Stimulated activated CD8-positive, alpha-beta memory T cell treated with anti-CD3 and anti-CD28 coated beads, Interleukin-7, amount 100 ng/mL, for 48 hours (primary cell): ENCODE measurements at places on chromosomes 5 and 9.

GRCh38 chr5:160259341-160259740 lies 30.0 kb downstream of the FABP6 start:
- no peak for DNase-seq

DNA sequence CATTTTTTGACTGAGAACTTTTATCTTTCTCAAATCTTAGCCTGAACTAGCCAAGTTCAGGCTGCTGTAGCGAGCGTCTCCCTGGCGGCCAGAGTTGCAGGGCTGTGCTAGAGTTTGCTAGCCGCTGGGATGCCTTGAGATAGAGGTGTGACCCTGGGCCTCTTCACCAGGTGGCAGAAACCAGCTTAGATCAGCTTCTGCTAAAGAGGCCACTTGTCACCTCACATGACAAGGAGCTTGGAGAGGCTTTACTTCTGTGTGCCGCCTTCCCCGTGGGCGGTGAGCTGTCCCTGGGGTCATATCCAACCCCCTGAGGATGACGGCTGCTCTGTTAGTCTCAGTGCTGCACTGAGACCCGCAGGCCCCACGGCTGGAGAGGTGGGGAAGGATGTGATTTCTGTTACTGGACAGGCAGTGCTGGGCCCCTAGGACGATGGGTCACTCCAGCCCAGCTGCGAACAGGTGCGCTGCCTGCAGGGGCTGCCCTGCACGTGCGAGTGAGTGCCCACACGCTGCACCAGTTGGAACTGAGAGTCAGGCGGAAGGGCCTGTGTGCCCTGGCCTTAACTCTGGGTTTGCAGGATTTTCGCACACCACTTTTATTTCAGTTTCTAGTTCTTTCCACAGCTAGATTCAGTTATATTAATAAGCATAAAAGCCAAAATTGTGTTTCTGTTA lies 63.8 kb downstream of the EHMT1 start:
- no peak for DNase-seq

DNA sequence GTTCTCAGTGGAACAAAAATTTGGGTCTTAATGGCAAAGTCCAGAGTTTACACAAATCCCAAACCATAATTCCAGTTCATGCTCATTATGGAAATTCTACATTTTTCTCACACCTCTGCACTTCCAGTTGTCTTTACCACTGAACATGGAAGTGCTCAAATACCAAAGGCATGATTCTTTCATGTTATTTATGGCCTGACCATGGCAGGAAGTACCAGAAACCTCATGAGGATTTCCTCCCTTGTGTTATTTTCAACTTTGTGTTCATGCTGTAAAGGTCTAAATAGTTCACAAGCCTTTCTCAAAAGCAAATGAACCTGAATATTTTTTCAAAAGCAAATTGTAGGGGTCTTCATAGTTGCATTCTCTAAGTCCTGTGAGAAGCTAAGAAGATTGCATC lies 82.0 kb upstream of the ITGA1 start:
- no peak for DNase-seq

GRCh38 chr5:172666251-172666650 lies 25.2 kb downstream of the NEURL1B start:
- no peak for DNase-seq

- DNase-seq, result no peak
Measured at GRCh38 chr5:112549127-112549526, 130.1 kb upstream of the EPB41L4A start.

- peak; percentile 54 for DNase-seq
Measured at GRCh38 chr5:154467655-154468354, 10.2 kb downstream of the HAND1 start.

DNA sequence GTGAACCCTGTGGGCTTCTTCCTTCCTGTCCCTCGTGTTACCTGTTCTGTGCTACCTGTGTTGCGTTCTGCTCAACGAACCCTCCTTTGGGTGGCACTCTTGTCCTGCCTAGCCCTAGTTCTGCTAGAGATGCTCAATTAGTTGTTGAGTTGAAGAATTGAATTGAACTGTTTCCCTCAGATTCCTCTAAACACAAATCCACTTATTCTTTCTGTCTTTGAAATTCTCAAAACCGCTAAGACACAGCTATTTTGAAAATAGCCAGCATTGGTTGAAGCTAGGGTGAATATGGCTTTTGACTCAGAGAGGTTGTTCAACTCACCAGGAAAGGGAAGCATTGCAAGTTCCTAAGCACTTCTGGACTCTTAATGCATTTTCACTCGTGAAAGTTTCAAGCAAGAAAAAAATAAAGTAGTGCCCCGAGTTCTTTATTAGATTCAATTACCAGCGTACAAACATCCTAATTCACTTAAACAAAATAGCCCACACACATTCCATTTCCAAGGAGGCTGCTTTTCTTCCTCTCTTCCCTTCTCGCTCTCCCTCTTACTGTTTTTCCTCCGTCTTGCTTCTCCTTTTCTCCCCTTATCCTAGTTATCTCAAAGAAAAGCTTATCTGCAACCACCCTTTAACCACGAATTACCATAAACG lies 642 bp upstream of the ITGA1 start:
- no peak for DNase-seq

DNA sequence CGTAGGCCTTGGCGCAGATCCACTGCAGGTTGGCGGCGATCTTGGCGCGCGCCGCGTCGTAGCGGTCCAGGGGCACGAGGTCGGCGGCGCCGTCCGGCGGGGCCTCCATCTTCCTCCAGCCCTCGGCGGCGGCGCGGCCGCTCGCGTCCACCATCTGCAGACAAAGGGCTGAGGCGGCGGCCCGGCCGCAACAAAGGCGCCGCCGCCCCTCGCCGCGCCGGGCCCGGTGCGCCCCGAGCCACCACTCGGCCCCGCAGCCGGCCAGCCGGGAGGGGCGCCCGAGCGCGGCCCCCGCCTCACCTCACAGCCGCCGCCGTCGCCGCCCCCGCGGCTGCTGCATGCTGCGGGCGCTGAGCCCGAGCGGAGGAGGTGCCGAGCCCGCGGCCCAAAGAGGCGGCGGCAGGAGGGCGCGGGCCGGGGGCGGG lies 328 bp downstream of the CAMSAP1 start:
- no peak for DNase-seq

GRCh38 chr5:3050863-3051262 lies 299.4 kb upstream of the IRX2 start:
- no peak for DNase-seq

GRCh38 chr5:56803025-56803424 lies 12.3 kb upstream of the MAP3K1 start:
- no peak for DNase-seq

DNA sequence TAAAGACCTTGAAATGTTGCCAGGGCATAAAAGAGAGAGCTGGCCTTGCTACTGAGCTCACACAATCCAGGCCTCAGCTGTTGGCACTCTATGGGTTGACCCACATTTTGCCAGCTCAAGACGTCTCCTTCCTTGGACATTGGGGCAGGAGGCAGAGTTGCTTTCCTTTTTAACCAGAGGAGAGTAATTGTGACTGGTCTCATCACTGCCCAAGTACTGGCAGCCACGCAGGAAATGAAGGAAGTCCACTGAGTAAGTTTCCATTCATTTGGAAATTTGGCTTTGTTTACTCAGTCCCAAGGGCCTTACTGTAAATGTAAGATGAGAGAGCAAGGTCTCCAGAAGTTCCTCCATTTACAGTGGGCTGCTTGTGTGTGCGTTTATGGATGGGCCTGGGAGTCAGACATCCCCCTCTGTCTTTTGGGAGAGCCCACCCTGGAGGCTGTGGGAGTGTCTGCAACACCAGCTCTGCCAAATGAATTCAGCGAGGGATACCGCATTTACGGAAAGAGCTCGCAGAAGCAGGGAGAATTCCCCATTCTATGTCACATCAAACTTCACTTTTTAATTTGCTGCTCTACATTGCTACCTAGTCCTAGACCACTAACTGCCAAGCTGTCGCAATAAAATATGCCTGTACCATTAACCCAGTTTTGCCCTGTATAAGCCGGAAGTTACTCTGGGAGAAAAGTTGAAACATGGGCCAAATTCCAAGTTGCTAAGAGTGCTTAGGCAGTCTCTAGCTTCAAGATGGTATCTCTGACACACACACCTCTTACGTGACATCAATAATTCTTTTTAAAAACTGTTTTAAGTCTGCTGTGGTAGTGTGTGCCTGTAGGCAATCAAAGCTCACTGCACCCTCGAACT lies 24.5 kb upstream of the PDZD2 start:
- no peak for DNase-seq

- DNase-seq, result peak; percentile 47
Measured at GRCh38 chr9:134163371-134164196, 780 bp downstream of the RNU6ATAC start.

GRCh38 chr9:109289186-109289585 lies 31.7 kb downstream of the EPB41L4B start:
- no peak for DNase-seq

DNA sequence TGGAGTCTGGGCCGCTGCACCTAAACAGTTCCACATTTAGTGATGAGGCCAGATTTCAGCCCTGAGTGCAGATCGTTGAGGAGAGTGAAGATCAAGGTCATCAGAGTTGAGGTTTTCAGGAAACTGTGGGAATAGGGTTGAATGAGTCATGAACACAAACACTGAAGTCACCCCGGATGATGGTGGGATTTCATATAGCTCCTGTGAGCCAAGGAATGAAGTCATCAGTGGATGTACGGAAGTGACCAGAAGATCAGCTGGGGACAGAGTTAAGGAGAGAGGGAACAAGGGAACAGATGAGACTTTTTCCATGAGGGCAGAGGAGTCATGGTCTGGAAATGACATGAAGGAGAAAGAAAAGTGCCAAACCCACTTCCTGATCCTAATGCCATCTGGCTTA lies 36.5 kb downstream of the PALM2AKAP2 start:
- DNase-seq, result no peak

DNA sequence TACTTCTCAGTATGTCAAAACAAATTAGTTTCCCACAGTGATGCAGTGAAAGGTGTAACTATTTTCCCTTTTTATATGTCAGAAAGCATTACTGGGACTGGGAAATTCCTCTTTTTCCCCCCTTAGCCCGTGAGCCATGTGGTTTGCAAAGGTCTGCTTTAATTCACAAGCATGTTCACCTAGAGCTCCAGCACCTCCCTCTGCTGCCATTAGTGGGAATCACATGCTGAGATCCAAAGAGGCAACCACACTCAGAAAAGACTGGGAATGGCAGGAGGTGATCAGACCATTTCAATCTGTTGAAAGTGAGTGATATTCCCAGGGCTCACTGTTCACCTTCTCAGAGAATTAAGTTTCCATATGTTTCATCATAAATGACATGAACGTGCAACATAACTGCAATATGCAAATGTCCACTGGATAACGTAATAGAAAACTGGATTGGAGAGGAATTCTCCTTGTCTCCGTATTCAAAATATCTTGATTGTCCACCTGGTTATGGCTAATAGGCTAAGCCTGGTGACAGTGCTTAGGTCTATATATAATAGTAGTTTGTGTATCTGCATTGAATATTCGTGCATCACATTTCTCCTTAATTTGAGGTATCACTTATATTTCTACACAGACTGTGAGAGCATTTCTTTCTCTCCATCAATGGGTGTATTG lies 703.5 kb upstream of the WWC1 start:
- no peak for DNase-seq

- no peak for DNase-seq
Measured at GRCh38 chr9:71681708-71682272, 86.5 kb downstream of the CEMIP2 start.
